ENCODE measurements at places on chromosomes 11 and 22. TPM values are rescaled to one million over a fixed set of nuclear protein-coding genes. Genes with fewer than 3 reads are reported as not detected.
A peak's percentile ranks its signal among the peaks of the same experiment; 100 is the strongest.

MS4A7 gene
- total RNA-seq = 37.5 TPM

- peak; percentile 63 for DNase-seq
These were observed 22.3 kb upstream of the TMEM191C start for GRCh38 chr22:21444701-21445436.

BATF2 gene
- 4.1 TPM for total RNA-seq

GRCh38 chr22:50605002-50605612 is 4.5 kb downstream of the MAPK8IP2 start:
- peak; percentile 57 for DNase-seq

GRCh38 chr22:37502342-37503182 is 16.4 kb upstream of the MFNG start:
- no peak for DNase-seq

CENATAC gene
- total RNA-seq = 51.2 TPM

OR2AT4 gene
- total RNA-seq = not detected

DNA sequence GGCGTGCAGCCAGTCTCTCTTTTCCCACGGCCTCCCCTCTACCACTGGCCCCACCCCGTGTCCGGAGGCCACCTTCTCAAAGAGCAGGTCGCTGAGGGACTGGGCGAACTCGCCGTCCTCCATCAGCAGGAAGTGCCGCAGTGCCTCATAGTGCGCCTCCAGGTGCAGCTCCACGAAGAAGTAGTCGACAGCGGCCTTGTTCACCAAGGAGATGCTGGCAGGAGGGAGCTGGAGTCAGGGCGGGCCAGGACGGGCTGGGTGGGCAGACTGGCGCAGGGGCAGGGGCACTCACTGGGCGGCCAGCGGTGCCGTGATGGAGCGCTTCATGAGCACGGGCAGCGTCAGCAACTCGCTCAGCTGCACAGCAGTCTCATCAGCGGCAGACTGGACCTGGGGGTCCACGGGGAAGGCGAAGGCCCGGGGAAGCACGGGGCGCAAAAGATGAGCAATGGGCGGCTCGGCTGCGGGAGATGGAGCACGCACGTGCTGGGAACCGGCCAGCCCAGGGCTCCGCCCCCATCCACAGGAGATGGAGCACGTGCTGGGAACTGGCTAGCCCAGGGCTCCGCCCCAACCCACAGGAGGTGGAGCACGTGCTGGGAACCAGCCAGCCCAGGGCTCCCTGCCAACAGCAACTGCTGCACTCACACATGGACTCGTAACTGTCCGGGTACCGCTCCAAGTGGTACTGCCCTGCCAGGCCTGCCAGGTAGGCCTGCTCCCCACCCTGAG is 18.4 kb downstream of the SELENOO start:
- DNase-seq = peak; percentile 97

GRCh38 chr11:133503776-133504175 is 28.5 kb downstream of the OPCML start:
- no peak for DNase-seq

- no peak for DNase-seq
These were observed 72.3 kb upstream of the TP53I11 start for GRCh38 chr11:45023065-45023365.

GGT1 gene
- total RNA-seq = 2.9 TPM

GGTLC3 gene
- total RNA-seq = not detected

DNA sequence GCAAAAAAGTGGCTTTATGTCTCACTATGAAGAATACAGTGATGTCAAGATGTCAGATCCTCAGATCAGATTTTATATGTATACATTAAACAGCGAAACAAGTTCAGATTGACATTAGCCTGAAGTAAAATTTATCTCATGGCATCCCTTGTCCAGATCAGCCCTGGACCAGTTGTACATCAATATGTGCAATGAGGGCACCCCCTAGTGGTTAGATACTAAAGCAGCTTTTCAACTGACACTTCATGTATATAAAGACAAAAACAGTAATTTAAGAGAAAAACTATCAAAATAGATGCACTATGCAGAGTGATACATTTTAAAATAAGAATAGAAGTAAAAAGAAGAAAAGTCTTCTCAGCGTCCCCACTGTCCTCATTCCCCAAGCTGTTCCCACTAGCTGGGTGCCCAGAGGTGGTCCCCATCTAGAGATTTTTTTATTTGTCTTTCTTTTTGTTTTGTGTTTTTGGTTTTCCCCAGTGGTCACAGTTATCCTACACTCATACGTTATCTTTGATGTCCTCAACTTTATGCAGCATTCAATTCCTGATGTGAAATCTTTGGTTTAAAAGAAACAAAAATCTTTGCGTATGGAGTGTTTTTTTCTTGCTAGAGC is 2193.4 kb upstream of the RAG2 start:
- no peak for DNase-seq

DNA sequence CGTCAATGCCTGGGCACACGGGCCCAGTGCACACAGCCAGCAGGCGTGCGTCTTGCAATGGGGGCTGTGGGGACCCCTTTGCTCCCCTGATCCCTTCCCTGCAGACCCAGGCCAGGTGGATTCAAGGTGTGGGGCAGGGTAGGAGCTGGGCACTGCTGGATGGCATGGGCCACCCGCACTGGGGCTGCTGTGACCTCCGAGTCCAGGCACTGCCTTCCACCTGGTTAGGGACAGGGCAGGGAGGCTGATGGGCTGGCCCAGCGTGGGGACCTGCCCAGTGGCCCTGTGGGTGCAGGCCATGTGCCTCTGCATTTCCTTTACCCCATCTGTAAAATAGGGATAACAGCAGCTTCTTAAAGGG is 22.9 kb downstream of the KCNQ1 start:
- no peak for DNase-seq

SVIP gene
- 12.2 TPM for total RNA-seq

DNA sequence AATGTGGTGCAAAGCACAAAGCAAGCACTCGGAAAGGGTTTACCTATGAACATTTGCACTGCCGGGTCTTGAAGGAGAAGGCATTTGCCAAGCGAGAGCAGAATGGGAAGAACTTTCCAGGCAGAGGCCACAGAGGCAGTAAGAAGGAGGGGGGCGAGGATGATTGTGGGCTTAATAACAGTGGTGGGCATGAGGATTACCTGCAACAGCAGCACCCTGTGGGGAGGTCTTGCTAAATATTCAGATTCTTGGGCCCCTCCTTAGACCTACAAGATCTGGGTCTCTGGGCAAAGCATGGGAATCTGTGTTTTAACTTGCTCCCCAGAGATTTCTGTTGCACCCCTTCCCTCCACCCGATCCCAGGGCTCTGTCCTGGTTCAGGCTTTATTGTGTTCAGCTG is 75.1 kb upstream of the ZBED5 start:
- no peak for DNase-seq

- peak; percentile 81 for DNase-seq
These were observed 412.9 kb downstream of the TBC1D22A start for GRCh38 chr22:47175151-47176025.

DNA sequence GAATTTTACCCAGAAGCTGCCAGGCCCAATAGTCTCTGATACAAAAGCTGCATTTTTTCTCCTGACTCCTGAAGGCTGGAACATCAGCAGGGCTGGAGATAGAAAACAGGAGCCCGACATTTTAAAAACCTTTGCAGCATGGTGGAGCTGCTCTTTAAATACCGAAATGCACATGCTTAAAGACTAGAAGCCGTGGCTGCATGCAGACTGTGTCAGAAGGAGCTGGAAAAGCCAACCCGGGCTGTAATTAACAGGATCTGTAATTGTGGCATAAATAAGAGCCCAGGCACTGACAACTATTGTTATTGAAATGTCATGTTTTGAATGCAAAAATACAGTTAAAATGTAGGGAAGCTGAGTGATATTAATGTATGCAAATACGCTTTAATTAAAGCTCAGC is 304.9 kb upstream of the PLET1 start:
- no peak for DNase-seq

All from sigmoid colon (tissue), 7 donors.